Stimulated activated CD4-positive, alpha-beta T cell treated with anti-CD3 and anti-CD28 coated beads, Interleukin-2, amount 100 ng/mL, for 48 hours (primary cell): ENCODE measurements at places on chromosomes 5 and 9.

- DNase-seq = no peak
Measured at GRCh38 chr5:61590473-61590872, 258.4 kb downstream of the ZSWIM6 start.

GRCh38 chr5:66144074-66144833, at the start of gene SREK1:
Gene SREK1, plus strand, starts transcription at chr5:66144300. Its CDS starts 77 bp downstream, at chr5:66144377.
- peak; percentile 88 for DNase-seq

DNA sequence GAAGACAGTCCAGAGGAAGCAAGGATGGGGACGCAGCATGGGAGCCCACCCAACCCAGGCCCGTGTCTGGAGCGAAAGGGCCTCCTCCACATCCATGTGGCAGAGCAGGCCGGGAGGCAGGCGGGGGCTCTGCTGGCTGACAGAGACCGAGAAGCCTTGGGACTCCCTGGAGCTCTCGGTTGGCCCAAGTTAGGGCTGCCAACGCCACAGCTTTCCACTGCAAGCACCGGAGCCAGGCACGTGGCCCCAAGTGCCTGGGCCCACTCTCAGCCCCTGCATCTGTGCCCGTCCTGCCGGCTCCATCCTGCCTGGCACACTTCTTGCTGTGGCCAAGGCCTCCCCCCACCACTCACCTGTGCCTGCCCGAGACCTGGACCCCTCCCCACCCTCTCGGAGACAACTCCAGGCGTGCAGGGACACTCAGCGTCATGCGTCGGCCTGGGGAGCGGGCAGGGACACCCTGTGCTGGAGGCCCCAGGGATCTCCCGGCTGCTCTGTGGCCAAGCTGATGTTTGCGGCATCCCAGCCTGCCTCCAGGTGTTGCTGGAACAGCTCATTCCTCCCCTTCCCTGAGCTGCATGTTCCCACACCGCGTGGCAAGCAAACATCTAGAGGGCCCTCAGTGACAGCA, 31.5 kb downstream of the SLC6A3 start:
- DNase-seq = no peak

GRCh38 chr9:76490249-76490990, 31.4 kb downstream of the GCNT1 start:
- DNase-seq = no peak

DNA sequence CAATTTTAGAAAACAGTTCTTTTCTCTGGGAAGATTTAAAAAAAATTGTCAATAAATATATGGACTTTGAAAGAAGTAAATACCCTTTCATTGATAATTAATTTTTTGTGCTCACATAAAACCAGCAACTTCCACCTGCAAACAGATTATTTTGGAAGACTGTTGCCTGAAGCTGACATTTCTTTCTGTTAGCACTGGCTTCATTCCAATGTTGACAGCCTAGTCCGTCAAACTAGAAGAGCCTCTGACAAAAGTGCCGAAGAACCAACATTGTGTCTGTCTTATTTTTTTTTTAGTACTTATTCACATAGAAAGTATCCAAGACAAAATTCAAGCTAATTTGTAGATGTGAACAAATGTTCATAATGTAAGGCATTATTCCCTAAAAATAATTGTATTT, 108.6 kb upstream of the TMEM161B start:
- no peak for DNase-seq

GRCh38 chr5:1103505-1104326, 8.1 kb downstream of the SLC12A7 start:
- no peak for DNase-seq

GRCh38 chr5:90873033-90873517, 314.5 kb downstream of the ADGRV1 start:
- no peak for DNase-seq

DNA sequence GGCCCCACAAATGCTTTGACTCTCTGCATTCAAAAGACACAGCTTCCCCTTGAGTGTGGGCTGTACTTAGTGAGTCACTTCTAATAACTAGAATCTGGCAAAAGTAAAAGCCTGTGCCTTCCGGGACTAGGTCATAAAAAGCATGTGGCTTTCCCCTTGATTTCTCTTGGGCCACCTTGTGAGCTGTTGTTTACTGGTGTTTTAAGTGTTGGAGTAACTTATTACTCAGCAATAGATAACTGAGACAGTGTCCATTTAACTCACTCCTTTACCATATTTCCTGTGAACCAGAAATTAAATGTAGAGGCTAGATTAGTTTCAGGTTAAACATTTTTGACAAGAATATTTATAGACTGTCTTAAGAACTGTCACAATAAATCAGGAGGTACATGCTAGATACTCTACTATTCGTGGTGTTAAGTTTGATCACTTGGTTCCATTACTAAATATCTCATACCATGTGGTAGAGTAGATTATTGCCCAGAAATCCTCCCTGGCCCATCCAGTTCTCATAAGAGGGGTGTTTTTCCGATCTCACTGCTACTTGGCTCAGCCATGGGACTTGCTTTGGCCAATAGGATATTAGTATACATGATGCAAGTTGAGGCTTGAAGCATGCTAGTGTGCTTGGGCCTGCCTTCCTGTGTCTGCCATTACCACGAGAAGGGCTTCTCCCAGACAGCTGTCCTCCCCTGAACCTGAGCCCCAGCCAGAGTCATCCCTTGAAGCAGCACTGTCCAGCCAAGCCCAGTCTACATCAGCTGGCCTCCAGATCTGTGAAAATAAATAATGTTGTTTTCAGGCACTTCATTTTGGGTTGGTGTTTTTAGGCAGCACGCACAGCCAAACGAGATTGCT, 10.4 kb upstream of the CMBL start:
- no peak for DNase-seq

- no peak for DNase-seq
Measured at GRCh38 chr5:134738963-134739661, 764 bp downstream of the CAMLG start.

DNA sequence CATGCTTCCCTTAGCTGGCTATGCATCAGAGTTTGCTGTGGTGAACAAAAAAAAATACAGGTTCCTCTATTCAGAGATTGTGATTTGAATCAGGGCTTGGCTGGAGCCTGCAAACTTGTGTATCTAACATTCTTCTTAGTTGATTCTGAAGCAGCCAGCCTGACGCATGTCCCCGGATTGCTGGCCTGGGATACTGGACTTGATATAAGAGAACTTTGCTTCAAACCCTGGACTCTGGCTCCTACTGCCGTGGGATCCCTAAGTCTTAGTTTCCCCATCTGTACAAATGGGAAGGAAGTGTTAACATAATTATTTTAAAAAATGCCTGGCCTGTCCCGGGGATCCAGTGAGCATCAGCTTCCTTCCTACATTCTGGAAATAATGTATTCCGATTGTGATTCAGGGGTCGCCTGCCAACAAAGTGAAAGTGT, 292.8 kb downstream of the ARHGEF28 start:
- DNase-seq = no peak

- no peak for DNase-seq
Measured at GRCh38 chr5:66242050-66242715, 98.1 kb downstream of the SREK1 start.

DNA sequence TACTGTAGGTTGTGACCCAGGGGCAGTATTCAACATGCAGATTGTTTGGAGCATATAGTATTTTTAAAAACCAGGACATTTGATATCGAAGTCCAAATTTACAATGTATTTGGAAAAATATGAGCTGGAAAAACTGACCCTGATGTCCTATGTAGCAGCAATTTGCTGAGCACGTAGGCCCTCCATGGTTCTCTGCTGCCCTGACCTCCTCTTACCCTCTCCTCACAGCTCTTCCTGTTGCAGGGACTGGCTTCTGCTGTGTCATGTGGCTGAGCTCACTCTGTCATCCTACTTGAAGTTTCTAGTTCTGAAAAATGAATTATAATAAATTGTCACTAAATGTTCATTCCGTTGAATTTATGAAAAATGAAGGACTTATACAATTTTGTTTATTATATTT, 4.1 kb upstream of the ASPN start:
- no peak for DNase-seq

- no peak for DNase-seq
Measured at GRCh38 chr5:6768590-6769230, 55.5 kb downstream of the TENT4A start.

DNA sequence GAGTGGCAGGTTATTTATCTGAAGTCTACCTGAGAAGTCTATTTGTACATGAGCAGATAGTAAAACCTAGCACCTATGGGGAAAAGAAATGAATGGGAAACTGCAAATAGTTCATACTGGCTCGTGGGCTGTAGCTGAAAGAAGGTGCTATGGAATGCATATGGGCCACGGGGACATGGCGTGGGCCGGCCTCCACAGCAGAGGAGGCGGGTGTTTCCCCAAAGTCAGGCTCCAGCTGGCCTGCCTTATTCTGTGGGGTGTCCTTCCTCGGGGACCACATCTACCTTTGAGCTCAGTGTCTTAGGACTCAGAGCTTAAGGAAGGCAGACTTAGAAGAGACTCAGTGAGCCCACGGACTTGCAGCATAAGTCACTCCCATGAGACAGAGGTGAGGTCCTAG, 350.5 kb upstream of the PANK3 start:
- no peak for DNase-seq

DNA sequence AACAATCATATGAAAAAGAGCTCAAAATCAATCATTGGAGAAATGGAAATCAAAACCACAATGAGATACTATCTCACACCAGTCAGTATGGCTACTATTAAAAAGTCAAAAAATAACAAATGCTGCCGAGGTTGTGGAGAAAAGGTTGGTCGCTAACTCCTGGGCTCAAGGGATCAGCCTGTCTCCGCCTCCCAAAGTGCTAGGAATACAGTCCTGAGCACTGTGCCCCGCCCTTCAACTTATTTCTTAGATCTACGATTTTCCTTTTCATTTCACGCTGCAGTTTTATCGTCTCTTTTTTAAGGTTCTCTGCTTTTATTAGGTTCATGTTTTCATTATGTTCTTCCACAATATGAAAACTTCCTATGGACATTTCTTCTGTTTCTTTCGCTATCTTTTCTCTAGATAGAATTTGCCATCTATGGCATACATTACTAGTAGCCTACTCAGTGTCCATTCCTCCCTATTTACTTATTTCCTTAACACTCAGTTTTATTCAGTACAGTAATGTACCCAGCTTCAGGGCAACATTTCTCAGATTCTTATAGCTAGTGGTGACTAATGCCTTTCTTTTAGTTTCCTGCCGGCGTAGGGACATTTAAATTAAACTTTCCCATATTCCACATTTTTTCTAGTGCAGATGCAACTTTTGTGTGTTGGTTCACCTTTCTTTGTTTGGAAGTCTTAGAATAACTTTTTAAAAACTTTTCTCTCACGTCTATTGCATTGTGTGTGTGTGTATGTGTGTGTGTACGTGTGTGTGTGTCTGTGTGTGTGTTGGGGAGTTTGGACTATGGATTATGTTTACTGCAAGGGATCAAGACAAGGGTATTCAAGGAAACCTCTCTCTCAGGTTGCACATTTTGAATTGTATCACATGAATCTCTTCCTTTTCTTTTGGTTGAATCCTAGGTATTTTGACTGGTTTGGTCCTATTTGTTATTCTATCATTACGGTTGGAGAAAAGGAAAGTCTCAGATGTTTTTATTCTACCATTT, 21.6 kb upstream of the FBN2 start:
- DNase-seq = no peak

DNA sequence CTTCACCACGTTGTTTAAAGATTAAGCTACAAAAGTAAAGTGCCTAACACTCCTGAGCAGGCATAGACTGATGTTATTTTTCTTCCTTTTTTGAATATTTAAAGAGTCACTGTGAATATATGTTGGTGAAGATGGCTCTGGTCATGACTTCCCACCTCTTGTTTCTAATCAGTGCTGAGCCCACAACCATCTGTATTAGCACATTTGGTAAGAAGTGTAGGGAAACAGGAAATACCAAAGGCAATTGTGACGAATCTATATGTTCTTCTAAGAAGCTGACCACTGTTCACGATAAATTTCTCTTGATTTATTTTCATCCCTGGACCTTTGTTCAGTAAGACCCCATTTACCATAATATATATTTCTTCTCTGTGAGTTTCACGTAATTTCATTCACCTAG, 108.3 kb upstream of the PCA3 start:
- no peak for DNase-seq

DNA sequence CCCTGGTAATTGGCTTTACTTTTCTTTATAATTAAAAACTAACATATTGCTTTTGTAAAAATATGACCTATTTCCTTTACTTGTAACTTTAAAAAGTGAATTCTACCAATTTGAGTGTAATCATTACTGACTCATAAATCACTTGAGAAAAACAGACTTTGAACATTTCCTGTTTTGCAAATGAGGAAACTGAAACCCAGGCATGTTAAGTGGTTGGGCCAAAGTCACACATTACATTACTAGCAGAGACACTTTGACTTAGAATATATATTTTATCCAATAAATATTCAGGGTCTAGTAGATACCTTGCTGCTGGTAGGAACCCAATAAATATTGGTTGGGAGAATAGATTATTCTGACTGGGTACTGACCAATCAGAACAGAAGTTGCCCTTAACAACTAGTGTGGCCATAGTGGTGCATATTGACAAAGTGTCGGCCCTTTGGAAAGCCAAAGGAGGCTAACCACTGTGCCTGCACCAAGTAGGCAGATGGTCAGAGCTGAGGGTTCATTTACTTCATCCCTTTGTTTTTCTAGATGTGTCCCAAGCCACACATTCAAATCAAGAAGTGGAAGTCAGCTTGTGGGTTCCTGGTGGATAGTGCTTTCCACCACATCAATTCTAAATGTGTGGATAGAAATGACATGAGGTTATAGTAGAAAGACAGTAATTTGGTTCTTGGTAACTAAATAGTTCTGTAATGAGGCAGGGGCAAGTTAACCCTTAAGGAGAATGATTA, 365.1 kb upstream of the RIOK2 start:
- no peak for DNase-seq

DNA sequence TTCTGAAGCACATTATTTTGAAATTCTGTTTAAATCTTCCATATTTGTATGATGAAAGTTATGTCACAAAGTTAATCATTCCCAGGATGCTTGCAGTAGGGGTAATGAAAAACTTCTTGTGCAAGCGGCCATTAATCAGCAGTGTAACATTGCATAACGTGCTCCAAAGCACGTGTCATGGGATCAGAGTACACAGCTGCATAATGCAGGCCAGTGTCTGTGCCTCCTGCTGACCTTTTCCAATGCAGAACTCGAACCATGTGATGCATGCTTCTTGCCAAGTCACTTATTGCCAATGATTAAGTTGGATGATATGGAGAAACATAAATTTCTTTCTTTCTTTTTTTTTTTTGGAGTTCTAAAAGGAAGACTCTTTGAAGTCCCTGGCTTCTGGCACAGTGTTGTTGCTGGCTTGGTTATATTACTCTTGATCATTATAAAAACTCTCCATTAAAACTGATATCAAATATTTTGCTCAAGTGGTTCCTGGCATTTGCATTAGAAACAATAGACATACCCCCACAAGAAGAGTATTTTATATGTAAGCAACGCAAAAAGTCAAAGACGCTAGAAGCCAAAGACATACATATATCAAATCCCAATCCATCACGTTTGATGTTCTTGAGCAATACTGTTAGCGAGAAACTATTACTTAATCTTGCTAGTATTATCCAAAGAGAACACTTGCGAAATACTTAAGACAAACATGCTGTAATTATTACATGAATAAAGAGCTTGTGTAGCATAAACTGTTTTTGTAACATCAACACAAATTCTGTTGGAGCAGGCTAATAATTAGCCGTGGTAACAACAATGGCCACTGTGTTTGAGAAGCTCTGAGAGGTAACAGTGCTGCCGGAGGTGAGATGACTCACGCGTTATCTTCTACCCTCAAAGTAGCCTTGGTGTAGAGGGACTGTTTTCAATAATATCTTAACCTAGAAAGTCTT, 164.2 kb downstream of the AUH start:
- no peak for DNase-seq

- DNase-seq = no peak
Measured at GRCh38 chr9:134059661-134060395, 8.0 kb downstream of the BRD3 start.
